ENCODE measurements at places on chromosomes 2 and 18.

- DNase-seq, result no peak
These were observed 1.4 kb upstream of the MYCN start for GRCh38 chr2:15938803-15939555.

DNA sequence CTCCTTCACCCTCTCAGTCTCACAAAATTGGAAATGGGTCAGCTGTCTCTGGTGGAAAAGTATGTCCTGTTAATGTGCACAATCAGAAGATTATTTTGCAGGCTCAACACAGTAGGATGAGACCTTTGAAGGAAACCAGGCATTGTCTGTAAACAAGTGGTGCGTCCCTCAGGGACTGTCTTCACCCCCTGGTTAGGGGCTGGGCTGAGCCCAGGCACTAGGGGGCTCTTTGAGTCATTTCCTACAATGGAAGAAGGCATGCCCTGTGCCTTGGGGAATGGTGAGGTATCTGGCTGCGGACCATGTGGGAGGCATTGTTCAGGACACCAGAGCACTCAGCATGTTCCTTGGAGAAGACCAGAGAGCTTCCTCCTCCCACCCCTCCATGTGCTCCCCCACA lies 26.8 kb downstream of the PKDCC start:
- DNase-seq, result no peak

DNA sequence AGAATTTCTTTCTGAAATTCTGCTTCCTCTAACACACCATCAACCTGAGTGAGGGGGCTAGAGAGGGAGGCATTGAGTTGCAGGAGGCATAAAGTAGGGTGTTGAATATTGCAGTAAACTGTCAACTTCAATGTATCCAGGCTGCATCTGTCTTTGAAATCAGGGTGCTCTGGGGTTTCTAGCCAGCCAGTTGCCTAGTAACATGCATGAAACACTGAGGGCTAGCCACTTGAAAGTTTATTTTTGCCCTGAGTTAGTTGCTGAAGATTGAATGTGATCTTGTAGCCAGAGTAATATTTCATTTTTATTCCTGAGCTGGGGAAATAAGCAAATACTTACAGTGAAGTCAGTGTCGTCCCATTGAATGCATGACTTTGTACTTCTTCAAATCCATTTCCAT lies 41.9 kb downstream of the LHCGR start:
- DNase-seq, result no peak

GRCh38 chr2:150484461-150485021 lies 2.9 kb downstream of the RND3 start:
- DNase-seq, result no peak

DNA sequence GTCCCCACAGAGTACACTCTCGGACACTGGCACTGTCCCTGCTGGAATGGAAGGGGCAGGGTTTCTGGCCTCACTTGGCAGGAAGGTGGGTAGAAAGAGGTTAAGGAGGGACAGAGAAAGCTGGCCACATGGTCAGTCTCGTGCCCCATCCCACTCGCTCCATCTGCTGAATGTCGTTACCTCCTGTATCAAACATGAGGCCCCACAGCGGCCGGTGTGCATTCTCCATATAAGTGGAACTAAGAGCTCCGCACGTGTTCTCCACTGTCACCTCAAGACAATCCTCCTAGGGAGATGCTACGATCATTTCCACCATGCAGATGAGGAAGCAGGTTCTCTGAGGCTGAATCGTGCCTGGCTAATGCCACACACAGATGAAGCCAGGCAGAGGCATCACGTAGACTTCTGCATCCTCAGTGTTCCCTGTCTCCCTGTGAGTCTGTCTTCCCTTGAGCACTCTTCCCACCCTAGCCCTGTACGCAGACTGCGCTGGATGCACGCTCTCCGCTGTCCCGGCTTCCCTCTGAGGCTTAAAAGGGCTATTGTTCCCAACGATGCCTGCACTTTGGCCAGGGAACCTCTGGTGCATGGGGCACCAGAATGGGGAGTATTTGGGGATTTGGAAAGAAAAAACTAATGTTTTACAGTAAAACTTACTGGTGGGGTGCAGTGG lies 35.1 kb downstream of the MAL start:
- DNase-seq, result peak; percentile 44

DNA sequence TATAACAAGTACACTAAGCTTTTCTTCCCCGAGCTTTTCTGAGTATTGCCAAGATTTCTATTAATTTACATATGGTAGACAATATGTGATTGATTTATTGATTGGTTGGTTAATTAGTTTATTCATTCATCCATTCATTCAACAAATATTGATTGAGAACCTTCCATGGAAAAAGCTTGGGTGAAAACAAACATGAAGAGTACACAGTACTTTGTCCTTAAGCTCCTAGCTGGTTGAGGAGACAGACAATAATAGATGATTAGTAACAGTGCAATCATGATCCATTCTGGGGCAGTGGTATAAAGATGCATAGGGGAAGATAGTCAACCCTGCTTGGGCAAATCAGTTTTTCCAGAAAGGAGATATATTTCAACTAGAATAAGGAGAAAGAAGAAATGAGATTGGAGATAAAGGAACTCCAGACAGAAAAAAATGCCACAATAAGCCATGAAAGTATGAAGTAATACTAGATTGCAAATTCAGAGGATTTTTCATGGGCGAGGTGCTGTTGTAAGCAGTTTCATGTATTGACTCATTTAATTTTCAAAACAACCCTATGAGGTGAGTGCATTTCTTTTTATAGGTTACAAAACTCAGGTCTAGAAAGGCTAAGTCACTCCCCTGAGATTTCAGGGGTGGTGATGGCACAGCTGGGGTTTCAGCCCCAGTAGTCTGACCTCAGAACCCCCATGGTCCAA lies 129.5 kb downstream of the RND3 start:
- no peak for DNase-seq

- no peak for DNase-seq
These were observed 344.9 kb downstream of the RND3 start for GRCh38 chr2:150142561-150142960.

DNA sequence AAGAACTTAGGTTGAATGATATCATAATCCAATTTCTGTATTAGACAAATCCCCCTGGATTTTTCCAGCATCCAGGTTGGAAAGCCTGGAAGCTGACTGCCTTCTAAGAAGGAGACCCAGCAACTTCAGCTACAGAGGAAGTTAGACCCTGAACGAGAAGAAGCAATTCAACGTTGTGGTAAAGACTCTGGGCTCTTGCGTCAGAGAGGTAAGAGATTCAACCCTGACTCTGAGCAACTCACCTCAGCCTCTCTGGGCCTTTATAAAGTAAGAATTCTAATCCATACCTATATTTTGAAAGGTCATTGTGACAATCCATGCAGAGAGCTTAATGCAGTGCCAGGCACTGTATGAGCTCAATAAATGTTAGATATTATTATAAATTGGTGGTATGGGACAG lies 9.7 kb downstream of the E2F6 start:
- DNase-seq, result no peak

Data from activated CD8-positive, alpha-beta memory T cell treated with anti-CD3 and anti-CD28 coated beads for 24 hours (primary cell).